GF-D8 (cell line): ENCODE measurements at places on chromosomes 6 and 20.

DNA sequence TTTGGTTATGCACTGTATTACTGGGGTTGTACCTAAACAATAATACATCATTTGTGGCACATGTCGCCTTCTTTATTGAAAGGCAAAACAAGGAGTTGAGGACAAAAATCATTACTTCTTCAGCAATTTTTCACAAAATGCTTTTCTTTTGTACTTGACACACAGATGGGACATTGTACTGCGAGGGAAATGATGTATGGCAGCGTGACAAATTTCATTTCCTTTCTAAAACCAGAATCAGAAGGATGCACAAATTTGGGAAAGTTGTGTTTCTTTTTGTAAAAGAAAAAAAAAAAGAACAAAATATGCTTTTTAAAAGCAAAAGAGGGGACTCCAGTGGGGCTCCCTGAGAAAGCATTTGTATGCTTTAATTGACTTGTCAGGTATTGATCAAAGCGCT lies 394.0 kb upstream of the SLC35B3 start:
- DNase-seq = no peak

GRCh38 chr6:47134476-47135189 lies 92.5 kb upstream of the ADGRF1 start:
- DNase-seq = no peak

DNA sequence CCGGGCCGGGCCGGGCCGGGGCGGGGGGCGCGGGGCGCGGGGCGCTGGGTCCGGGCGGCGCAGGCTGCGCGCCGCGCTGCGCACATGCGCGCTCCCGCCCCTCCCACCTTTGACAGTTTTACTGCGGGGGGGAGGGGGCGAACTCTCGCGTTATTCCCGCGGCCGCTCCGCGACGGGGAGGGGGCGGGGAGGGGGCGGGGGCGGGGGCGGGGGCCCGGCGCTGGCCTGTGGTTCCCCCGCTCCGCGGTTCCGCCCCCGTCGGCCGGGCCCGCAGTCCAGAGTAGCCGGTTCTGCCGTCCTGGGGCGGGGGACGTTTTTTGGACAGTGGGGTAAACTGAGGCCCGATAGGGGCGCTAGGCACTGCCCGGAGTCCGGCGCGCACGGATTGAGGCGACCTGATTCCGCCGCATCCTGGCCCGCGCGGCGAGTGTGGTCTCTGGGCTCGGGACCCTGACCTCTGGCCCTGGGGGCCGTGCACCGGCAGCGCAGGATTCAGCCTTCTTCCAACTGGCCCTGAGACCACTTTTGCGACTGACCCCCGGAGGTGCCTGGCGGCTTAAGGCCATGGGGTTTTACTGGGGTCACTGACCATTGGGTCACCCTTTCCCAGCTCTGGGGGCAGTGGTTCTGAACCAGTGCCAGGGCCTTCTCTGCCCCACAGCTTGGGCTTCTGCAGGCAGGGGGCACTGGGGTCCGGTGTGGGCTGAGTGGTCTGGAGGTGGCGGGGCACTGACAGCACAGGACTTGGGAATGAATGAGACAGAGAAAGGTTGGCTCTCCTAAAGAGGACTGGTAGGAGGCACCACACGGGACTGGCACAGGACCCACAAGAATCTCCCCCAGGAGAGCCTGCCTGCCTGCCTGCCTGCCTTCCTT lies at the start of gene ZNF512B:
Gene ZNF512B, minus strand, starts transcription at position 93 of the 876 bp plus-strand sequence. CDS start 1,980 bp downstream, outside the sequence.
- no peak for DNase-seq

DNA sequence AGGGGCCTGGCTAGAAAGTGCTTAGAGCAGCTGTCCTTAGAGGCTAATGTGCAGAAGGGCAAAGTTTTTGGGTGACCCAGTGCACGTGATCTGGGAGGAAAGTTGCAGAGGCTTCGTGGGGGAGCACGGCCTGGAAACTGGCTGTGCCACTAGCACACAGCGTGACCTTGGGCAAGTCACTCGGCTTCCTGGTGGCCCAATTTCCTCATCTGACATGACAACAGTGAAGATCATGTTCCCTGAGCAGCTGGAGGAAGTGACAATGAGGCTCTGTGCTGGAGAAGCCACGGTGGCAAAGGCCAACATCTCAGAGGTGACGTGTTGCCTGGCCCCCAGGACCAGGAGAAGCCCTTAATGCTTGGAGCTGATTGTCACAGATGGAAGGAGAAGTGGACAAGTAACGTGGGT lies 99.5 kb downstream of the FOXC1 start:
- DNase-seq = peak; percentile 78

- DNase-seq = no peak
Measured at GRCh38 chr6:33490198-33490597, 35.8 kb downstream of the ZBTB9 start.

DNA sequence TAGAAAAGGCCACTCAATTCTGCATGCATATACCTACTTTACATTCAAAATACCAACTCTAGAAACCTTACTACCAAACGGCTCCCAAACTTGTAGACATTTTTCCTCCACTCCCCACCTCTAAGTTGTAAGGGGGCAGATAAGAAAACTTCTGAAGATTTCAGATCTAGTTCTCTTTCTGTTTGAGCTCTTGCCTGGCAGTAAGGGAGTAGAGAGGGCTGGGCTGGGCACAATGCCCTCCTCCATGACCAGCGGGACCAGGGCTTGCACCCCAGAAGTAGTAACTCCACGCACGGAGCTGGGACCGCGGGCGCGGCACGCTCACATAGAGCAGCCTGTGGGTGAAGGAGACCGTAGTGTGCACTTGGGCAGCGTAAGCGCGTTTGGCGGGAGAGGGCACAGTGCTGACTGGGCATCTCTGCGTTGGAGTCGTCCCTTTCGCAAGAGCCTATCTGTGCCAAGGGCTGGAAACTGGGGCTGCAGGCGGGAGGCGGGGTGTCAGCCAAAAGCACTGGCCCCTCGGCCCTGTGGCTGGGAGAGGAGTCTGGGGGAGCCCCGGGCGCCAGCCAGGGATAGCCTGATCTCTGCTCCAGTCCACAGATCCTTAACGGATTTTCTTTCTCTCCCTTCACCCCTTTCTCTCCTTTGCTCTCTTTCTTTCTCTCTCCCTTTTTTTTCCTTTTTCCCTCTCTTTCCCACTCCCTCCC lies 32.4 kb downstream of the PHACTR1 start:
- no peak for DNase-seq

DNA sequence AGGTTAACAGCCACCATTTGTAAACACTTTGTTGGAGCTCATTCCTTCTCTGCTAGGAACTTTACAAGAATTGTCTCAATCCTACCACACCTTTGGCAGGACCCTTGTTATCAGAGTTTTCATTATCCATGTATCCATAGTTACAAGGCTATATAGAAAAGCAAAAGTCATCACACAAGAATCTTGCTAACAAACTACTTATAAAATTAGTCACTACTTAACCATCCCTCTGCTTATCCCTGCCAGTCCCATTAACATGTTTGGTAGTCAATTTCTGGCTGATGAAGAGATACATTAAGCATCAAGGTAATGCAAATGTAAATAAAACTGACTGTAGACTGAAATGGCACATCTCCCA lies 10.4 kb downstream of the ZSWIM3 start:
- DNase-seq = no peak

GRCh38 chr20:40134176-40134575 lies 554.9 kb downstream of the MAFB start:
- no peak for DNase-seq

DNA sequence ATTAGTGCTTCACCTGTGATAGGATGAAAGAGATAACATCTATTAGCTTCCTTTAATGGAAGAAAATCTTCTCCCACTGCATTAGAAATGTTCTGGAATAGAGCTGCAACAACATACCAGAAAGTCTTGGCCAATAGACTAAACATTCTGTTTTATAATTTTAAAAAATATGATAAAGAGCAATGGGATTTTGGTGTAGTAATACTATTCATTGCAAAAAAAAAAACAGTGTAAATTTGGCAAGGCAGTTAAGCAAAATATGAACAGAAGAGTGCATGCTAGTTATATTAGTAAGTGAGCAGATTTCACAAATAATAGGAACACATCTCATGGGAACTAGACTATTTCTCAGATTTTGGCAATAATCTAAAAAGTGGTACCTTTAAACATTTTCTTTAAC lies 43.3 kb downstream of the SOX4 start:
- DNase-seq = no peak

- no peak for DNase-seq
Measured at GRCh38 chr6:156752666-156753301, 24.4 kb upstream of the ARID1B start.

DNA sequence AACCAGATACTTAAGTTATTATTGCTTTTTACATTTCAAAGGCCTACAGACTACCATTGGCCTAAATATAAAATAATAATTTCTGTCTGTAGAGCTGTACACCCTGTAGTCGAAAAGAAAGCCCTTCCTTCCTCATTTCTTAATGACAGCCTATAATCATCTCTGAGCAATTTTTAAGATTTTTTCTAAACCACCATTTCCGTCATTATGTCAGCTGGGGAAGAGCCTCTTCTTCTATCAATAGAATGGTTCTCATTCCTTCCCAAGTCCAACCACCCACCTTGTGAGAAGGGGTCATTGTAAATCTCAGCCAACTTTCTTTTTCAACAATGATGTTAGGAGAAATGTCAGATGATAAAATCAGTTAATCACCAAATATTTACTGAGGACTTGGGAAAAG lies 91.8 kb downstream of the PLEKHG1 start:
- peak; percentile 5 for DNase-seq

GRCh38 chr6:155187994-155188706 lies 75.7 kb upstream of the CLDN20 start:
- no peak for DNase-seq

DNA sequence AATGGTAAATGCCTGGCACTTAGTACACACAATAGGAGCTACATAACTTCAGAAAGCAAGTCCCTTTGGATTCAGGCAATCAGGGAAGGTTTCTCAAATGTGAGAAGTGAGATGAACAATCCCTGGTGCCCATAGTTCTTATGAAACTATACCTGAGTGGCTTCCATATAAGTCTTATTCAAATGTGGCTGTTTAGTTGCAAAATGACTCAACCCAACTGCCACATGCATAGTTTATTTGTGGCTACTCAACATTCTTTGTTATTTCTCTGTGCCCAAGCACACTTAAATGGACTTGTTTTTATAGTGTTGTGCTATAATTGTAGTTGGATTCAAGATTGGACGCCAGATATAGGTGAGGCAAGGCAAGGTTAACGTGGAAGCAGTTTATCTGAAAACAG lies 93.7 kb upstream of the ATXN1 start:
- DNase-seq = no peak

GRCh38 chr6:89242574-89243330 lies 25.6 kb upstream of the GABRR1 start:
- DNase-seq = peak; percentile 21

- DNase-seq = no peak
Measured at GRCh38 chr20:60812561-60812960, 439.5 kb upstream of the CDH4 start.

DNA sequence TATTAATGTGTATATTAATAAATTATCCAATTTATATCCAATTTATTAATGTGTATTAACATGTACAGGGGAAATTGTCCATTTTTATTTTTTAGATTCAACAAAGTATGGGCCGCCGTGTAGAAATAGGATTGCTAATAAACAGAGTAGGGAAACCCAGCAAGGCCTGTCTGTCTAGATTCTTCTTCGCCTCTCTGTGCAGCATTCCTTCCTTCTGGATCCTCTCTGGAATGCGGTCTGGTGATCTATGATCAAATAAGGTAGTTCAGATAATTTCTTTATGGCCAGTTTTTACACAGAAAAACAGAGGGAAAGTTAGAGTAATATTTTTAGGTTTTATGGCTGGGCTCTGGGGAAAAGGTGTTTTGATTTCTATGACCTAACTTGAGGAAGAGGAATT lies 19.9 kb upstream of the HFE start:
- no peak for DNase-seq

DNA sequence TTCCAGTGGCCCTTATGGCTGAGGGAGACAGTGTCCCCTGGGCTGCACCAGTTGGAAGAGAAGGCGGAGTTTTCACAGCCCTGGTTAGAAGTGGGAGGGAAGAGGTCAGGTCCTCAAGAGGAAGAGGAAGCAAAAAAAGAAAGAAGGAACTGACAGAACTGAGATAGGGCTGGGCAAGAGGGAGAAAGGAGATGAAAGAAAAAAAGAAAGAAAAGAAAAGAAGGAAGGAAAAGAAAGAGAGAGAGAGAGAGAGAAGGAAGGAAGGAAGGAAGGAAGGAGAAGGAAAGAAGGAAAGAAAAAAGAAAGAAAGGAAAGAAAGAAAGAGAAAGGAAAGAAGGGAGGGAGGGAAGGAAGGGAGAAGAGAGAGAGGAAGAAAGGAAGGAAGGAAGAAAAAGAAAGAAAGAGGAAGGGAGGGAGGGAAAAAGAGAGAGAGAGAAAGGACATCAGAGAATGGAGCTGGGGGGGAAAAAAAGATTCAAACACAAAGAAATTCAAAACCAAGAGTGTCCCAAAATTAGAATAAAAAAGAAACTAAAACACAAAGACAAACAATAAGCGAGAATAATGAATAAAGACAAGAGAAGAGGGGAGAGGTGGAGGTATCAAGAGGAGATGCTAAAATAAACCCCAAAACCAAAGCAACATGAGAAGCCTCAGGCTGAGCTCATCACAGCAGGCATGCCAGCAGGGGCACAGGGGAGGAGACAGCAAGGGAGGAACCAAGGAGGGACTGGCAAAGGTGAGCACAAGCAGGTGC lies 5.3 kb upstream of the FUCA2 start:
- DNase-seq = no peak

GRCh38 chr6:160057080-160057479 lies 64.5 kb upstream of the SLC22A1 start:
- no peak for DNase-seq

DNA sequence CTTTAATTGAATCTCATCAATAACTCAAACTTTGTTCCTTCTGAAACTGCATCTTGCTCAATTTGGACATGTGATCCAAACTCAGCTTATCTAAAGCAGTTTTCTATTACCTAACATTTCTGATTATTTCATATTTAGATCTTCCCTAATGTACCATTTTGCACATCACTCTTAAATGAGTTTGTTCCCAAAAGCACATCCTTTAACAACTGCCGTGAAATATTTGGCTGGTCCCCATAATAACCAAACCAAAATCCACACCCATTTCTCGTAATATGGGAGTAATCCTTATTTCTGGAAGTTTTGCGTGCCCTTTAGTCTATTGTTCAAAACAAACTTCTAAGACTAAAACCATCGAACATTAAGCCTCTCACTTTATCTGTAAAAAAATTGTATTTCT lies 94.9 kb downstream of the TASP1 start:
- DNase-seq = no peak

- DNase-seq = no peak
Measured at GRCh38 chr6:125828476-125829039, 37.8 kb downstream of the NCOA7 start.
